ENCODE measurements at places on chromosomes 4 and X. TPM values are rescaled to one million over a fixed set of nuclear protein-coding genes. Genes with fewer than 3 reads are reported as not detected.
A peak's percentile ranks its signal among the peaks of the same experiment; 100 is the strongest.

Gene CFAP47
- polyA plus RNA-seq = not detected

Gene ASIC5
- not detected for polyA plus RNA-seq

DNA sequence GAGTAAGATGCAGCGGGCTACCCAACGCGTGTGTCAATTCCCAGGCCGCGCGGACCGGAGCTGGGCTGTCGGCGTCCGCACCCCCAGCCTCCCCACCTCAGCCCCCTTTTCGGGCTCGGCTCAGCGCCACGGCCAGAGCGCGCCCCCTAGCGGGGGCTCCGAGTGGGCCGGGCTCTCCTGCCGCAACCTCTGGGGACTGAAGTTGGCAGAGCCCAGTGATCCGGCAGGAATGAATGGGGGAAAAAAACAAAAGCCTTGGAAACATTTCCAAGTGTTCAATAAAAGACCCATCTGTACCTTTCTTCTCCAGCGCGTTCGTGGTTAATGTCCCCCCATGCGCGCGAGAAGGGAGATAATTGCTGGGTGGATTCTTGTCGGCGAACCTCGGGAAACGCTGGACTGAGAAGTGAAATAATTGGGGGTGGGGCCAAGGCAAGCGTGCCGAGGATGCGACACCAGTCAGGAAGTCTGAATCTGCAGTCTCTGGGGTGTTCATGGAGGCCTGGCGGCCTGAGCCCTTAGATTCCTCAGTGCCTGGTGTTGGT, 5.2 kb upstream of the ARX start:
- DNase-seq = peak; percentile 12

- no peak for DNase-seq
Measured at GRCh38 chr4:38716256-38716655, 52.3 kb downstream of the KLF3 start.

GRCh38 chrX:119682019-119682989, 10.7 kb downstream of the SEPTIN6 start:
- peak; percentile 28 for DNase-seq

DNA sequence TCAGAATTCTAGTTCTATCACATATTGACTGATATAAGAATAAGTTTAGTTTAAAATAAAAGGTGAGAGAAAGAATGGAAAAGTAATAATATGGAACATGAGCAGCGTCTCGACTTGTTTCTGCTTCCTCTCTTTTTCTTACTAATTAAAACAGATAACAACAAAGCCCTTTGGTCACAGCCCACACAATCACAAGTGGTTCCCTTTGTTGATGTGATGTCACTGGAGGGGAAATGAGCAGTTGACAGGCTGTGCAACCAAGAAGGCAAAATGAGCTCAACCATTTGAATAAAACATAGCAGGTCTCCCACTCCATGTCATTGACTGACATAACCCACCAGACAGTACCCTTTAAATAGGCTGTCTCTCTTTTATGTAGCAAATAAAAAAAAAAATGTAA, 342.5 kb upstream of the MAGEB2 start:
- no peak for DNase-seq

GRCh38 chr4:158295053-158295452, 84.8 kb downstream of the TMEM144 start:
- no peak for DNase-seq

DNA sequence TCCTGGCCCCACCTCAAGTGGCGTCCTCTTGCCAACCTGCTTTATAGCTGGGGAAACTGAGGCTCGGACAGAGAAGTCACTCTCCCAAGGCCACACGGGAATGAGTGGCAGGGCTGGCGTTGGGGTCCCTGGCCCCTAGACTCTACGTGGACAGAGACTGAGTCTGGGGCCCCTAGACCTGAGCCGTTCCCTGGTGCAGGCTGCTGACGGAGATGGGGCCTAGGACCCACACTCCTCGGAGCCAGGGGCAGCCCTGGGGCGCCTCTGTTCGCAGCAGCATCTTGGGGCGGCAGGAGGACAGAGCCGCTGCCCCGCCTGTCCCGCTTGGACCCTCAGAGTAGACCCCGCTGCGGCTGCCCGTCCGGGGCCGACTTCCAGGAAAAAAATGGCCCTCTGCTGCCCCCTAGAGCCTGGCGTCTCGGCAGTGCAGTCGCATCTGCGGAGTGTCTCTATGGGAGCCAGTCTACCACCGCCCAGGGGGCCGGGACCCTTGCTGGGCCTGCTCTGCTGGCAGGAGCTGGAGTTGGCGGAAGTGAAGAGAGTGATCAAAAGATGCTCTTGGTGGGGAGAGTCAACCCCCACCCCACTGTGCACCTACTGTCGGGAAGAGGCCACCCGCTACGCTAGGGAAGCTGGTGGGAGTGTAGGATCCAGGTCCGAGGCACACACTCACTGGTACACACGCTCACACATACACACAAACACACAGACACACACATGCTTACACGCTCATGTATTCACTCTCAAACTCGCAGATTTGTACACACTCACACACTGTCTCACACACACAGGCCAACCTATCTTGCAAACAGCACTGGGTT, 220.1 kb downstream of the AFAP1 start:
- DNase-seq = no peak

- DNase-seq = no peak
Measured at GRCh38 chr4:146040623-146041022, 102.0 kb upstream of the ZNF827 start.

DNA sequence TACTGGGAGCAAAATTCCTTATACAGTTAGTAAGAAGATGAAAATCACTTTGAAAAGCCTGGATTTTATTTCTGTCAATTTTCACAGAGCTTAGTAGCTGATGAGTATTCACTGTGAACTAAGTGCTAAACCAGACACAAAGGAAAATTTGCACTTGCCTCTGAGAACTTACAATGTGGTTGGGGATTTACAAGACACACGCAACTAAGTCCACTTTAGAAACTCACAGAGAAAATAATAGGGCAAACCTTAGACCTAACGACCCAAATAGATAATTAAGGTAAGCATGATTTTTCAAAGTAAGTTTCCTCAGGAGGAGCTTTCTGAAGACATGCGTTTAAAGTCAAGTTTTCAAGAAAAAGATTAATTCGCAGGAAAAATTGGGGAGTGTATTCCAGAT, 708.9 kb downstream of the ADGRL3 start:
- no peak for DNase-seq

GRCh38 chr4:18798123-18798522, 776.6 kb upstream of the LCORL start:
- no peak for DNase-seq

GRCh38 chrX:133473451-133473850, 58.2 kb upstream of the GPC4 start:
- no peak for DNase-seq

All from CD4-positive, CD25-positive, alpha-beta regulatory T cell (primary cell).